Activated CD4-positive, alpha-beta T cell treated with anti-CD3 and anti-CD28 coated beads, Interleukin-2, Interleukin-6, amounts not matched to agents 100 ng/mL and 50 ng/mL, durations not matched to agents 16 hours and 8 hours (primary cell): ENCODE measurements at places on chromosomes 6 and 20.
A peak's percentile ranks its signal among the peaks of the same experiment; 100 is the strongest.

- DNase-seq = peak; percentile 47
These were observed 22.4 kb upstream of the BACH2 start for GRCh38 chr6:90319044-90319443.

DNA sequence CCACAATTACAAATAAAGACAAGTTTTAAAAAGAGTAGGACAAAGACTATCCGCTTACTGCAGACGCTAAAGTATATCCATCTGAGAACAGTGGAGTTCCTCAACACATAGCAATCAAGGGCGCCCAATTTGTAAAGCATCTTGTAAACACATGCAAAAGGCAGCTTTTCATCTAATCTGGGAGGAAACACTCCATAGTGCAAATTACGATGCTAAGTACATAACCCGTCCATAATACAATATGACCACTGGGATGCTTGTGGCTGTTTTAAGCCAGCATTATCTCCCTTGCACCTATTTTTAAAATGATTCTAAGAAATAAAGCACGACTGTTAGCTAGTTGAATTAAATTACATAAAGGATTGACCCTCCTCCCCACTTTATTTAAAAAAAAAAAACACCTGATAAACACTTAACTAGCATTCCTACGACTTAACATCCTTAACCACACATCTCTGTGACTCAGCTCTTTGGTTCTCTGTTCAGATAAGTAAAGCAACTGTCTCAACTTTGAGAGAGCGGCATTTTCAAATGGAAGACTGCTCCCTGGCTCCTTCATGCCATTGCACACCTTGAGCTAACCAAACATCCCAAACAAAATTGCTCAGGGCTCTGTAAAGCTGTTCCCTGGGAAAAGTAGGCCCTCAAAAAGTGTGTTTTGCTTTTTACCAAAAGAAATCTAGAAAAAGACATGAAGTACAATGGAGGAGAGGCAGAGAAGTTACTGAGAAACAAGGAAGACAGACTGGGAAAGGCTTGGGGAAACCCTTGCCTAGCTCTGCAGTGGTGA is 14.2 kb downstream of the SLC22A23 start:
- DNase-seq = no peak

DNA sequence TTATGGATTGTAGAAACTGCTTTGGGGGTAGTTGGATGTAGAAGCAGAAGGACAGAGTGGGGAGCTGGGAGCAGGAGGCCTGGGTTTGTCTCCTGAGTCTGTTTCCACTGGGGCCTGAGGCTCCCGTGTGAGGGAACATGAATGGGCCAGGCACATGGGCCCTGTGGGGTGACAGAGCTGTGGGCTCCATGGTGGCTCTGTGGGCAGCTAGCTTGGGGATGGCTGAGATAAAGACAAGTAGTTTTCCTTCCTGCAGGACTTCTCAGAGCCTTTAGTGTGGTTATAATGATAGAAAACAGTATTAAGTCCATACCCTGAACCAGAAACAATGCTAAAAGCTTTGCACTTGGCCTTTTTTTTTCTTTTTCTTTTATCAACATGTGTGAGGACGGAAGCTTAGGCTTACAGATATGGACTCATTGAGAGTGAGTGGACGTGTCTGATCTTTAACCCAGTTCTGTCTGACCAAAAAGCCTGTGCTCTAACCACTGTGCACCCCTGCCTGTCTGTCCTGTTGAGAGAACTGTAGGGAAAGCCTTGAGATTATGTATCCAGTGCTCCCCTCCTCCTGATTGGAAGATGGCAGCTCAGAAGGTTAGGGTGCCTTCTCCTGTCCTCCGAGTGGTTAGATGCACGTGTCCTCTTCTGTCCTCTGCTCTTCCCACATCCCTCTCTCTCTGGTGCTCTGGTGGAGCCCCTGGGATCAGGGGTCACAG is 98.3 kb downstream of the CDH26 start:
- peak; percentile 37 for DNase-seq

- no peak for DNase-seq
These were observed 355.2 kb downstream of the ADGRB3 start for GRCh38 chr6:68990317-68990716.

DNA sequence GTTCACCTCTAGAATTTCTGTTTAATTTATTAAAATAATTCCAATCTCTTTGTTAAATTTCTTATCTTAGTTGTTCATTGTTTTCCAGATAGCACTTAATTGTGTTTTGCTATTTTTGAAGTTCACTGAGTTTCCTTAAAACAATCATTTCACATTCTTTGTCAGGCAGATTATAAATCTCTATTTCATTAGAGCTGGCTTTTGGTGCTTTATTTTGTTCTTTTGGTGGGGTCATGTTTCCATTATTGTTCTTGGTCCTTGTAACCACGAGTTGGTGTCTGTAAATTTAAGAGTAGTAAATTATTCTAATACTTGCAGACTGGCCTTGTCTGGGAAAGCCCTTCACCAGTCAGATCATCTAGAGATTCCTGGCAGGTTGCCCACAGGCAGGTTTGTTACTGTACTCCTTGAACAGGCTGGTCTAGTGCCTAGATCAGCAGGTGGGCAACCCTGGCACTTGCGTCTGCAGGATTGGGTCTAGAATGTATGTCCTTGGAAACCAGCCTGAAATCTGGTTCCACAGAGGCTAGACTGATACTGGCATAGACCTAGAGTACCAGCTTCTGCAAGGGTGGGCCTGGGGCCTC is 110.4 kb downstream of the ADGB start:
- DNase-seq = no peak

GRCh38 chr6:7922596-7922995 is 12.0 kb upstream of the TXNDC5 start:
- DNase-seq = no peak

DNA sequence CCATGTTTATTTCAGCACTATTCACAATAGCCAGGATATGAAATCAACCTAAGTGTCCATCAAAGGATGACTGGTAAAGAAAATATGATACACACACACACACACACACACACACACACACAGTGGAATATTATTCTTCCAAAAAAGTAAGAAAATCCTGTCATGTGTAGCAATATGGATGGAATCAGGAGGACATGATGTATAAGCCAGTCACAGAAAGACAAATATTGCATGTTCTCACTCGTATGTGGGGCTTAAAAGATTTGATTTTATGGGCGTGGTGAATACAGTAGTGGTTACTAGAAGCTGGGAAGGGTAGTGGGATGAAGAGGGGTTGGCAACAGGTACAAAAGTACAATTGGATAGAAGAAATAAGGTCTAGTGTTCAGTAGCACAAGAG is 207.0 kb upstream of the PRDM1 start:
- no peak for DNase-seq

DNA sequence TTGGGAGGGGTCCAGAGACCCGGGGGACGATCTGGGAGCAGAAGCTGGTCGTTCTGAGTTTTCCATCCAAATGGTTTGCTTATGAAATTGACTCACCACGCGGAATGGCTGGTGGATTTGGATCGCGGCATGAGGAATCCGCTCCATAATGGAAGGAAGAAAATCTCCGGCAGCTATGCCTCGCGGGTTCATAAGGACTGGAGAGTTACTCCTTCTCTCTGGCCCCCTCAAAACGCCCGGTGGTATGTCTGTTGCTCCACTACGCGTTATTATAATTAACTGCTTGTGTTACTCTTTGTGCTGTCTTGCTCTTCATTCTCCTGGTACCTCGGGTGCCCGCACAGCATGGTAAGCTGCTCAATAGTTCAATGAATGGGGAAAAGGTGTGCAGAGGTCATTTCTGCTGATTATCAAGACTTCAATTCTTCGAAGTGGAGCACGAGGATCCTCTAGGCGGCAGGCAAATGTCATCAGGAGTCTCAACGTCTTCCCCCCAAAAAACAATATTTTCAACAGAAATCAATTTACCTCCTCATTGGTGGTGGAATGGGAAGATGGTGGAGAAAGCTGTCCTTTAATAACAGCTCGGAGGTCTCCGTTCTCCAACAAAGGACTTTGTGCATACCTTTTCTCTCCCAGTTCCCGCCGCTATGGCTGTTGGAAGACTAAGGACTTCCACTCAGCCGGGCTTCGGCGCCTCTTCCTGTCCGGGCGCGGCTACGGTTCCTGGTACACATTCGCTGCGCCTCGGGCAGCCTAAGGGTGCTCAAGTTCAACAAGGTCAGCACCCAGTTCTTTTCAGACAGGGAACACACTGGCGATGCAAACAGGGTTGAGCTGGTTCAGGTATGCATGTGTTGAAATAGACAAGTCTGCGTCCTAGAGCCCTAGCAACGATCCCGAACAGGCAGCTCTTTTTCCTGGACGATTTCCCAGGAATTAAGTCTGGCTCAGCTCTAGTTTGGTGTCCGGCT is 9.2 kb upstream of the PRSS16 start:
- peak; percentile 27 for DNase-seq

DNA sequence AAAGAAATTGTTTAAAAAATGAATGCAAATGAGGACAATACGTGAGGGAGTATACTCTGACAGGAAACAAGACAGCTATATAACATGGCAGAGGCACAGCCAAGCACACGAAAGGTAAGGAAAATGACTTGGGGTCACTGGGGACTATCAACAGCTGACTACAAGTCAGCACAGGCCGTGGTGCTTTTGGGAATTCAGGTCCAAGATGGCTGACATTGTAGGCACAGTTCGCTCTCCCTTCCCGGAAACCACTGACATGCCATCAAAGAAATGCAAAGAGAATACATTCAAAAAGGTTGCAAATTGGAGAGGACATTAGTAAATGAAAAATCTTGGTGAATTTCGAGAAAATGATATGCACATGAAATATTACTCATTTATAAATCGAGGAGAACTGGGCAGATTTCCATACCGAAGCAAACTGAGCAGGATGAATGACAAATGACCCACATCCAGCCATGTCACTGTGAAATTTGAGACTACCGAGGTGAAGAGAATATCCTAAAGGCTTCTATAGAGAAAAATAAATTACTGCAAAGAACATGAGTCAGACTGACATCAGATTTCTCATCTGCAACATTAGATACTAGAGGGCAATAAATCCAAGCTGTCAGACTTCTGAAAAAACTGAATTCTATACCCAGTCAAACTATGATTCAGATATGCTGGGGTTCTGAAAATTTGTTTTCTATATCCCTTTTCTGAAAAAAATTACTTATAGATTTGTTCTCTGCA is 391.1 kb downstream of the BTBD9 start:
- DNase-seq = no peak

DNA sequence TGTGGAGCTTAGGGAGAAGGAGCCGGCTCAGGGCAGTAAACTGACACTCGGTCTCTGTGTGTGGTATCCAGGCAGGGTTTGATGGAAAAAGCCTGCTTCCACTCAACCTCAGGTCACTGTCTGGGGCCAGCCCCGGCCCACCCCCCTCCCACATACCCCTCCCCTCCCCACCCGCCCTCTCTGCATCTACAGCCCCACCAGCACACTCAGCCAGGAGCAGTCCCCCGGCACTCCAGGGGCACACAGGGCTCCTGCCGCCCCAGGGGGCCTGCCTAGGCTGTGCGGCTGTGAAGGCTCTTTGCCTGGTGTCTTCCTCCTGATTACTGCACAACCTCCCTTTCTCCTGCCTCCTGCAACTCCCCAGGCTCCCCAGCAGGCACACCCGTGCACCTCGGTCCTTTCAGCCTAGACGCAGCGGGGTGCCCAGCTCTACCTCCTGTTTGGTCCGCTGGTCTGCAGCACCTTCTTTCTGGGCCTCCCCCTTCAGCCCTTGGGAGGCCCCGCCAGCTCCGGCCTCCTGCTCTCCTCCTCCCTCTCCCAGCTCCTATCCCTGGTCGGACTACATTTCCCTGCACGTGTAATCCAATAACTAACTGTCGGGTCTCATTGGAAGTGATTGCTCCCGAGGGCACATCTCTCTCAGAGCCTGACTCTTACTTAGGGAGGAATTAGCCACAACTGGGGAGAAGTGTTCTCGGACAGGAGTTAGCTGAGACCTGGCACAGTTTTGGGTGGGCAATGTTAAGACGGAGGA is 1.3 kb upstream of the FOXF2 start:
- DNase-seq = no peak

DNA sequence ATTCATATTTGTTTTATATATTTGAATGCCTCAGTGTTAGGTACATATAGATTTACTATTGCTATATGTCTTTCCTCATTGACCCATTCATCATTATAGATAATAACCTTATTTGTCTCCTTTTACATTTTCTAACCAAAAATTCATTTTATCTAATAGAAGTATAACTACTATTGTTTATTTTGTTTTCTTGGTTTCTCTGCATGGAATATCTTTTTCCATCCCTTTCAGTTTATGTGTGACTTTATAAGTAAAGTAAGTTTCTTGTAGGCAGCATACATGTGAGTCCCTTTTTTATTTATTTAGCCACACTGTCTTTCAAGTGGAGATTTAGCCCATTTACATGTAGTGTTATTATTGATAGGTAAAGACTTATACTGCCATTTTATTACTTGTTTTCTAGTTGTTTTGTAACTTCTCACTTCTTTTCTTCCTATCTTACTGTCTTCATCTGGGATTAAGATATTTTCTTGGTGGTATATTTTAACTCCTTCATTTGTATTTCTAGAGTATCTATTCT is 572.0 kb upstream of the MAN1A1 start:
- no peak for DNase-seq

DNA sequence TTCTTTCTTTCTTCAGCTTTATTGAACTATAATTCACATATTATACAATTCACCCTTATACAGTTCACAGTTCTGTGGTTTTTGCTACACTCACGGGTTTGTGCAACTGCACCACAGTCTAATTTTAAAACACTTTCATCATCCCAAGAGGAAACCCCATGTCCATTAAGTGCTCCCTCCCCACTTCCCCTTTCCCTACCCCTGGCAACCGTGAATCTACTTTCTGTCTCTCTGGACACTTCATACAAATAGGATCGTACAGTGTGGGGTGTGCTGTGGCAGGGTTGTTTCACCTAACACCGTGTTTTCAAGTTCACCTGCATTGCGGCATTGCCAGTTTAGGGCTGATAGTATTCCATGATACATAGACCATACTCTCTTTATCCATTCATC is 118.8 kb downstream of the PHACTR3 start:
- DNase-seq = no peak

DNA sequence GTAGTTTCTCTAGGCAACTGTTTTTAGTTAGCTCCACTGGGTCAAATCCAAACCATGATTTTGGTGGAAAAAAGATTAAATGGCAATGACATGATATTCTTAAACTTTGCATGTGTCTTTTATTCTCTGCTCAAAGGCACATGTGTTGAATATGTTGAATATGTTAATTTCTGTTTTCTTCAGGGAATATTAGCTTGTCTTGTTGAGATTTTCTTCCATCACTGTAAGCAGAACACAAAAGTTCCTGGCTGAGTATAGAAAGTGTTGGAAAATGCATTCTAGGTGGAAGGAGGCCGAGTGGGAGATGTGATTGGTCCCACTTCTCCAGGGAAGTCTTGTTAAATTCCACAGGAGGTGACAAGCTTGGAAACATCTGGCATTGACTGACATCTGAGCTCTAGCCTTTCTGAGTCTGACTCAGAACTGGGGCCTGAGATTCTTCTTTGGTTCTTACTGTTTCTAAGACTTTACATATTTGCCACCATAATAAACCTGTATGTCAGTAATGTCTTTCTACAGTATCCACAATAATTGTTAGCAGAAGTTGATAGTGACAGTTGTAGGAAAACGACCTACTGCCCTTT is 81.1 kb downstream of the LAMA4 start:
- no peak for DNase-seq

DNA sequence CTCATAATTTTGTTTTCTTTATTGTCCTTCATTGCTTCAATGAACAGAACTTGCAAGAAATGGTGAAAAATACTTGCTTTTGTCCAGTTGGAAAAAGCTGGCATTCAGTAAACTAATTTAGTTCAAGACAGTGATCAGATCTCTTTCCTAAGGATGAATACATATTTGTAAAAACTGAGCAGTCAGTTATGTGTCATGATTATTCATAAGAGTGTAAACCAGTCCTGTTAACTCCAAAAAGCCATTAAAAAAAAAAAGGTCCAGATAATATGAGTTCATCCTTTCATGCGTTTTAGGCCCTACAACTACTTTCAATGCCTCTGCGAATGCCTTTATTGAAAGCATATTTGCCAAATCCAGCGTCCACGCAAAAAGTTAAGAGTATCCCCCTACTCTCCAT is 609 bp downstream of the PGM3 start:
- DNase-seq = no peak
